Breast epithelium (tissue), 4 donors: ENCODE measurements at places on chromosomes 4 and X.

GRCh38 chrX:4315891-4316290, 602.4 kb upstream of the PRKX start:
- no peak for DNase-seq

DNA sequence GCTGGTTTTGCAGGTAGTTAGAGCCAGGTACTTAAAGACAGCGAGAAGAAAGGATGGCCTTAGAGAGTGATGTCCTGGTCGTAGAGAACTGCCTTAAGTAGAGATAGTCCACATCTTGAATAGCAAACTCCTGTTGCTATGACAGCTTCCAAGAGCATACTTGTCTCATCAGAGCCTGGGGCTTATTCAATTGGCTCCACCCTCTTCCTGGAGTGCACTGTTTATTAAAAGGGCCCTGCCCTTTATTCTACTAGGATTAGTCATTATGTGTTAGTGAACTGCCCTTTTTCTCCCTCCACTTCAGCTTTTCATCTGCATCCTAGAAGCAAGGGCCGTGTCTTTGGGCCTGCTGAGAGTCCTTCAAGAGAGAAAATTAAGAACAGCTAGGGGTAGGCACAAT, 94.5 kb upstream of the EOLA2 start:
- DNase-seq, result no peak

DNA sequence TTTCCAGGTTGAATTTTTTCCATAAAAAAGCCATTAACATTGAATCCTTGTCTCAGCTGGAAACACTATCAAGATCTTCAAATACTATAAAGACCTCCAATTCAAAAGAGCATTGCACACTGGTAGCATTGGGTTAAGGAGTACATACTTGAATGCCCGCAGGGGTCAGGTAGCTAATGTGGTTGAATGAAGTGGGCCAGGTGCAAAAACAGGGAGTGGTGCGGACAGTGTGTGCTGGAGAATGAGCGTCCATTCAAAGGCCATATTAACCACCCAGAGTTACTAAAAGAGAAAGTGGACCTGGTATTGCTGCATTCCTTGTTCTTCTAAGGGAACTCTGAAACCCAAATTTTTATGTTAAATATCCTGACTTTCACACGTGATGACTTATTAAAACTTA, 91.6 kb downstream of the NYX start:
- DNase-seq, result no peak

DNA sequence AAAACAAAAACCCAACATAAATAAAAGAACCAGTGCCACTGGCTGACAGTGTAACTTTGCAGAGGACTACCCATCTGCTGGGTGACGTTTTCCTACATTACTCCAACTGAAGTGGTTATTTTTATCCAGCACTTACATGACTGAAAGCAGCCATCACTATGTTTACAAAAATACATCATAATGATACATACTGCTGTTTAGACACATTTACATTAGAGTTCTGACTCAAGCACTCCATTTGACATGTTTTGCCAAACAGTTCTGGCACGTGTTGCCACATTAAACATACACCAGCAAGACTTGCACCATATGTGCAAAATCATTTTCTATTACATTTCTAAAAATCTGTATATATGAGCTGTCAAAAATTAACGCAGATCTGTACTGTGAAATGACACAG, 39.6 kb downstream of the BEND4 start:
- no peak for DNase-seq

GRCh38 chr4:101140228-101140627, 207.1 kb downstream of the PPP3CA start:
- DNase-seq, result no peak

GRCh38 chrX:98071331-98071730, 1187.6 kb downstream of the RPA4 start:
- no peak for DNase-seq

DNA sequence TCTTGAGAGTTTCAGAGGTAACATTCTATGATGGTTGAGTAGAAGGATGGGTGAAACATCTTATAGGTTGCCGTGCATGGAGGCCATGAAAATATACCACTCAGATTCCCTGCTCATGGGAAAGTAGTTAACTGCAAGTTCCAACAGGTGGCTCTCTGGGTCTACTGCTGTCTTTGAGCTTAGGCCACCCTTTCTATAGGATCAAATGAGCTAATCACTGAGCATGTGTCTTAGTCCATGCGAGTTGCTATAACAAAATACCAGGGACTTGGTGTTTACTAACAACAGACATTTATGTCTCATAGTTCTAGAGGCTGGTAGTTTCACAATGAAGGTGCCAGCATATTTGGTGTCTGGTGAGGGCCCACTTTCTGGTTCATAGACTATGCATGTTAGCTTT, 144.8 kb upstream of the UNC5C start:
- no peak for DNase-seq

DNA sequence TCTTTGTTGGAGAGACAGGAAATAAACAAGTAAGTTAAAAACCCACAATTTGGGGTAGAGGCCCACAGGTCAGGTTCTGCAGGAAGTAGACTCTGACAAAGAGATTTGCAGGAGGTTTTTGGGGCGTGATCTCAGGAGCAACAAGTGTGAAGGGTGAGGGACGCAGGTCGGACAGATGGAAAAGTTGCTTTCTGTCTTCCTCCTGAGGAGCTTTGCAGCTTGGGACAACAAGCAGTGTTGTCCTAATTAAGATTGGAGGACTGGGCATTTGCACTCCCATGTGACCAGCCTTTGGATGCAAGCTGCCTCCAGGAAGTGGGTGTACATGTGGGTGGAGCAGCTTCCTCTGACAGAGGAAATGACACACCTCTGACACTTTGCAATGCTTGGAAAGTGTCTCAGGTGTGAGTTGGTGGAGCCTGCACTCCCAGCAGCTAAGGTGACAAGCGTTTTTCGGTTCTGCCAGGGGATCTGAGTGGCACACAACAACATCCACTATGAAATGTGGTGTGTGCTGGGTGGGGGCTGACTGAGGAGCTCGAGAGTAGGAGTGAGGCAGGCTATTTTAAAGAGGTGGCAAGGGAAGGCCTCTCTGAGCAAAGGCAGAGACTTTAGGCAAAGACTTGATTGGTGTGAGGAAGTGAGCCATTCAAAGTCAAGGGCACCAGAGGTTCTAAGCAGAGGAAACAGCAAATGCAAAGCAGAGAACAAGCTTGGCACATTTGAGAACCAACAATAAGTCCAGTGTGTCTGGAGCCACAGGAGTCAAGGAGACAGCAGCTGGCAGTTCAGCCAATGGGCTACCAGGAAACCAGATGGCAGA, 339.8 kb upstream of the GATB start:
- no peak for DNase-seq

DNA sequence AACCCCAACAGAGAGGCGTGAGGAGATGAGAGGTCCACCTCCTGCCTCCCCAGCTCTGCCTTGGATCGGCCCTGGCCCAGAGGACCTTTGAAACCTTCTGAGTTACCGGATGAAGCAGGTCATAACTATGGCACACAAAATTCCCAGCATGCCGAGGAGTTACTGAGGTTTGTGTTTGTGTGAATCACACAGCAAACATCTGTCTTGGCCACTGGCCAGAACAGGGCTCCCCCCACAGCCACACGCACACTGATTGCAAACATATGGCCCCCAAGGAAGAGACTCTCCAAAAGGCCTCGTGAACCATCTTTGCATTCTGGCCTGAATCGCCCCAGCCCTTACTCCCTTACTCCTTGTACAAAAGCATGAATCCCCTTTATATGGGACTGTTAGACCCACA, 18.9 kb downstream of the RPS4X start:
- DNase-seq, result no peak

GRCh38 chr4:73800206-73800605, 36.3 kb upstream of the CXCL6 start:
- no peak for DNase-seq

GRCh38 chrX:53481816-53482465, 47.8 kb upstream of the HSD17B10 start:
- peak; percentile 30 for DNase-seq
